ENCODE measurements at places on chromosomes 12 and 14.

GRCh38 chr12:6322969-6323339, 12.5 kb downstream of the PLEKHG6 start:
- DNase-seq: no peak

DNA sequence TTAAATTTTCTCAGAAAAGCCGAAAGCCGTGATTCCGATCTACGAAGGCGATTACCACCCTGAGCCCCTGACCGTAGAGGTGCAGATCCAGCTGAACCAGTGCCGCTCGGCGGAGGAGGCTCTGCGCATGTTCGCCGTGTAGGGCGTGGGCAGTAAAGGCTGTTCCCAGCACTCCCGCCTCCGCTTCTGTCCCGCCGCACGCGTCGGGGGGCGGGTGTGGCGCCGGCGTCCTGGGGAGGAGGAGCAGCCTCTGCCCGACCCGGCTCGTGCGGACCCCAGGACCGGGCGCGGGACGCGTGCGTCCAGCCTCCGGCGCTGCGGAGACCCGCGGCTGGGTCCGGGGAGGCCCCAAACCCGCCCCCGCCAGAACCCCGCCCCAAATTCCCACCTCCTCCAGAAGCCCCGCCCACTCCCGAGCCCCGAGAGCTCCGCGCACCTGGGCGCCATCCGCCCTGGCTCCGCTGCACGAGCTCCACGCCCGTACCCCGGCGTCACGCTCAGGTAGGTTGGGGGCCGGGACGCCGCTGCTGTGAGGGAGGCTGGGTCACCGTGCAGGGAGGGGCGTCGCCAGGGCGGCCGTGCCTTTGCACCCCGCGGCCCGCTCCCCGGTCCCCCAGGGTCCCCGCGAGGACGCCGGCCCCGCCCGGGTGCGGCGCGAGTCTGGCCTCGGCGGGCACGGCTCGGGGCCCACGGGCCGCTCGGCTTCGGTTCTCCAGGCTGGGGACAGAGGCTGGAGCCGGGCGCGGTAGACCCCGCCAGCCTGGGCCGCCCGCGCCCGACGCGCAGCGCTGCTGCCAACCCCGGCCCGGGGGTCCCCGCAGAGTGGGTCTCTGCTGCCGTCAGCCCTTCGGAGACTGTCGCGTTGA, at the start of gene B3GNT4:
TSS of gene B3GNT4 (plus strand) at position 409 of the 866 bp plus-strand sequence. CDS start 910 bp downstream, outside the sequence.
- DNase-seq: peak; percentile 58

DNA sequence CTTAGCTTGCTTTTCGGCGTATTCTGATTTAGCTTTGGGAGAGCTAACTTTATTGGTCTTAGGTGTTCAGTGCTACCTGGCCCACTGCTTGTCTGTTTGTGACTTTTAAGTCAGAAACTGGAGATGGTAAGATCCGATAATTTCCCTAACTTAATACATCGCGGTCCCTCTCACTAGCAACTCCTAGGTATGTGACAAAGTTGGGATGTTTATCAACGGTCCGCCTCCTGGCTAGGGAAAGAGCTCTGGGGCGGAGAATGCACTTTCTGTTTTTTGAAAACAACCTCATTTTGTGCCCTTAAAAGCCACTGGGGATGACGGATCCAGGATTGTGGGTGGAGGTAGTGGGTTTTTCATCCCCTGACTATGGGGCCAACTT, 1.2 kb downstream of the CDKN1B start:
- no peak for DNase-seq

GRCh38 chr12:88726806-88727720, 146.8 kb upstream of the KITLG start:
- DNase-seq: no peak

DNA sequence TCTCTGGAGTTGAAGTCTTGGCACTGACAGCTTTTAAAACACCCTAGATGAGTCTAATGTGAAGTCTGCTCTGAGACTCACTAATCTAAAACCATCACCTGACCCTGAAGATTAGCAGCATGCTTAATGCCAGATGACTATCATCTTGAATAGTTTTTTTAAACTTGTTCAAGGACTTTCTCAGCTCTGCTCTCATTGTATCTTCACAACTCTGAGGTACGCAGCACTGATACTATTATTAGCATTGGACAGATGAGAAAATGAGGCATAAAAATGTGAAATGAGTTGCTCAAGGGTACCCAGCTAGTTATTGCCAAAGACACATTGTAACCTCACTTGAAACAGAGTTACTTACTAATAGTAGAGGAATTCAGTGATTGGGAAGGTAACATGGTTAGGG, 4.8 kb downstream of the SLC38A1 start:
- no peak for DNase-seq

GRCh38 chr14:84254290-84254689, 1275.7 kb upstream of the FLRT2 start:
- DNase-seq: no peak

- no peak for DNase-seq
Observed at GRCh38 chr12:59500915-59501314, 94.9 kb upstream of the SLC16A7 start.

- no peak for DNase-seq
Observed at GRCh38 chr12:90940872-90941499, 14.0 kb downstream of the CCER1 start.

DNA sequence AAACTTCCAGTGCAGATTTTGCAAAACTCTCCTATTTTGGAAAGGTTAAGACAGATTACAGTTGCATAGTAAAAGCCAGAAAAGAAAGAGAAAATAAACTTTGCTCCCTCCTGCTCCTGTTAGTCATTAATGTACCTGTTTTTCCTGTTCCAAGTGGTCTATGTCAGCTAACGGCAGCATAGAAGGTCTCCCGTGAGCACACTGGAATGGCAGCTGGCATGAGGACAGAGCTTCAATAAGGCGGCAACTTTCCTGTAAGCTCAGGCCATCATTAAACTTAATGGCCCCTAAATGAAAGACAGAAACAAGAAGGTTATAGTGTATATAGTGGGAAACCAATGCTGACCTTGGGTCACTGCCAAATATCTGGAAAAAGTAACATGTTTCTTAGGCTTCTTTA, 16.0 kb downstream of the EIF2B2 start:
- DNase-seq: no peak
